ENCODE measurements at places on chromosomes 4 and X.

GRCh38 chrX:12378253-12378652, 240.0 kb downstream of the FRMPD4 start:
- no peak for DNase-seq

GRCh38 chr4:139560406-139561104, 4.5 kb upstream of the SETD7 start:
- no peak for DNase-seq

DNA sequence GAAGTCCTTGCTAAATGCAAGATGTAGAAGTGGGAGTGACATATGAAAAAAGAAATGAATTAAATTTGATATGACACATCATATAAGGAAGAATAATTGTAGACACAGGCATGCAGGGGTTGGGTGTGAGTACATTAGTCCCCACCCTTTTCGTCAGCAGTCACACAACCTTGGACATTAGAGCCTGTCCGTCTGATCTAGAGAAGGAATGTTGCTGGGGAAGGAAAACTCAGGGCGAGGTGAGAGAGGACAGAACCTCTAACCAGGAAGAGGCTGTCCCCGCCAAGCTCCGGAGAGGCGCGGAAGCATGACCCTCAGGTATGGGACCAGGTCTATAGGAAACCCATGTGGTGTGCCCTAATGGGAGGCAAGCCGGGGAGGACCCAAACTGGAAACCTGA, 102.1 kb downstream of the RELL1 start:
- DNase-seq, result no peak

- DNase-seq, result no peak
Measured at GRCh38 chr4:169096221-169096620, 86.2 kb upstream of the CBR4 start.

GRCh38 chr4:156475322-156475721, 496.3 kb downstream of the PDGFC start:
- no peak for DNase-seq

DNA sequence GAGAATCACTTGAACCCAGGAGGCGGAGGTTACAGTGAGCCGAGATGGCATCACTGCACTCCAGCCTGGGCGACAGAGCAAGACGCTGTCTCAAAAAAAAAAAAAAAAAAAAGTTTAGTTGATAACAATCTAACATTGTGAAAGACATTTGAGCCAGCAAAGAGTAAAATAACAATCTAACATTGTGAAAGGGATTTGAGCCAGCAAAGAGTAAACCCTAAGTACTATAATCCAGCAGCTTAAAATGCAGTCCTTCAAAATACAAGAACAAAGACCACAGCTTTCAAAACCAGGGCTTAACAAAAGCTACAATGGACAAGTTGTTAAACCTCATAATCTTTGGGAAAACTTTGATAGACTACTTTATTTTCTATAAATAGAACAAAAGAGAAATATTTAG, 16.9 kb downstream of the MFAP3L start:
- DNase-seq, result no peak

DNA sequence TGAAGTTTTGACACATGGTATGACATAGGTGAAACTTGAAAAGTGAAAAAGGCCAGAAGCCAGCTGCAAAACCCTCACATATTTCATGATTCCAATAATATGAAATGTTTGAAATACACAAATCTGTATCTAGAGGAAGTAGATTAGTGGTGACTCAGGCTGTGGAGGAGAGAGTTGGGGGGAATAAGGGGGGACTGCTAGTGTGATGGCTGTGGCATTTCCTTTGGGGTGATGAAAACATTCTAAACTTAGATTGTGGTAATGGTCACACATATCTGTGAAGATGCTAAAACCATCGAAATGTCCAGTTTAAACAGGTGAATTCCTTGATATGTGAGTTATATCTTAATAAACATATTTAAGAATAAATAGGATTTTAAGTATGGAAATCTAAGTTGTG, 343.5 kb upstream of the SFRP2 start:
- no peak for DNase-seq
